GM12865 (cell line): ENCODE measurements at places on chromosomes 11 and 22.

DNA sequence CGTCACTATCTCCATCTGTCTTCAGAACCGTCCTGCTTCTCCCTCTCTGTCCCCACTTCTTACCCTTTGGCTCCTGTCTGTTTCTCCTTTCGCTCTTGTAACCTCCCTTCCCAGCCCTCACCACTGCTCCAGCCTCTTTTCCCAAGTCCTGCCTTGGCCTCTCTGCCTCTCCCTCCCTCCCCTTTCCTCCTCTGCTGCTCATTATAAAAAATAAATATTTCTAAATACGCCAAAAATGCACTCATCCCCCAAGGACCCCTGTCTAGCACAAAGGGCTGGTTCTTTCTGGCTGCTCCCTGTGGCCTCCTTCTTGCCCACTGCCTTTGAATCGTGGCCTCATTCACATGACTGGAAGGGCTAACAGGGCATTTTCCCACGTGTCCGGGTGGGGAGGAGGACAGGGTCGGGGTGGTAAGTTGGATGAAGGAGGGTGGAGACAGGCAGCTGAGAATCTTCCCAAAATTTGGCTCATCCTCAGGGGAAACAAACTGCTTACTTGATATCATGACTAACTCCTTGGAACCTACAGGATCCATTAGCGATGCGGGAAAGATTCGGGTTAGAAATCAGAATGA is 26.4 kb upstream of the OAF start:
- DNase-seq = no peak

GRCh38 chr22:43392385-43392989 is 19.3 kb upstream of the MPPED1 start:
- no peak for DNase-seq

- no peak for DNase-seq
Measured at GRCh38 chr22:37894939-37895670, 11.0 kb upstream of the MICALL1 start.

GRCh38 chr11:1478011-1478410 is 8.6 kb downstream of the MOB2 start:
- no peak for DNase-seq

DNA sequence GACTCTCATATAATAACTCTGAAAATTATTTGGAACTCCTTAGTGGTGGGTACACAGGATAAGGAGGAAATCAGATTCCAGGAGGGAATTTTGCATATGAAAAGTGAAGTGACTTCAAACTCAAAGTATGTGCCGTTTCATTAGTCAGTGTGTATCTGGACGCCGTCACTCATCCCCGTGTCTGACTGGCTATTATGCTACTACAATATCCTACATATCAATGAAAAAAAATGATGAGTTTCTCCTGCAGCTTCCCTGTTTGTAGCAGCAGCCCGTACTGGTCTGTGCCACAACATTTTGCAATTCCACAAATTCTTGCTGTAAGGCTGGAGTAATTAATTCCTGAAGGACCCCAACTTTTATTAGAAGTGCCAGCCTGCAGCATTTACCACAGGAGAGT is 16.5 kb downstream of the WT1 start:
- no peak for DNase-seq

DNA sequence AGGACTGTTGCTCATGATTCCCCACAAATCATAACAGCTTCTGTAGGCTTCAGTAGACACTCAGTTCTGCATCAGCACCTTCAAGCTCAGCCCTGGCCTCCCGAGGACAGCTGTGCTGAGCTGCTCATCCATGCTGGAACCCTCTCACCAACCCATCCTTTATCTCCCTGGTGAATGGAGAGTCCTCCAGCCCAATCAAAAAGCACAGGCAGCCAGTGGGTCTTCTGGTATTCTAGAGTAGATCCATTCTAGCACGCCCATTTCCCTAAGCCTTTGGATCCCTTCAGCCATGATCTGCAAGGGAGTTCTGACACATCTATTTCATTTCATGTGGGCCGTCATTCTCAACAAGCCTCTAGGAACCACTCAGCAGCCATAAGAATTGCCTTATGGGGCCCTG is 44.6 kb upstream of the SPATA19 start:
- no peak for DNase-seq

DNA sequence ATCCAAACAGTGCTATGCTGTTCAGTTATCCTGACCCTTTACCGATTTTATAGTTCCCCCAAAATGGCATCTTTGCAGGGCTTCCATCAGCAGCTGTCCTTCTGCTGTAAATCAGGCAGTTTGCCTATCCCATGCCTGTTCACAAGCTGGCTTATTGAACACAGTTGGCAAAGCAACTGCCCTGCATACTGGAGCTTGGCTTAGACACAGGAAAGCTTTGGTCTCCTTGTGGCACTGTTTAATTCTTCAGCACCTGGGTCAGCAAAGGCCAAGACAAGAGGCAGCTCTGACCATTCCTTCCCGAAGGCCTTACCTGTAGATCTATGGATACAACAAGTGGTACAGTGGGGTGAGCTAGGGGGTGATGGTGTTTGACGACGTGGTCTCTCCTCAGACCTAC is 32.2 kb downstream of the TSPAN18 start:
- DNase-seq = no peak

GRCh38 chr11:44968510-44968909 is 17.8 kb upstream of the TP53I11 start:
- DNase-seq = no peak

DNA sequence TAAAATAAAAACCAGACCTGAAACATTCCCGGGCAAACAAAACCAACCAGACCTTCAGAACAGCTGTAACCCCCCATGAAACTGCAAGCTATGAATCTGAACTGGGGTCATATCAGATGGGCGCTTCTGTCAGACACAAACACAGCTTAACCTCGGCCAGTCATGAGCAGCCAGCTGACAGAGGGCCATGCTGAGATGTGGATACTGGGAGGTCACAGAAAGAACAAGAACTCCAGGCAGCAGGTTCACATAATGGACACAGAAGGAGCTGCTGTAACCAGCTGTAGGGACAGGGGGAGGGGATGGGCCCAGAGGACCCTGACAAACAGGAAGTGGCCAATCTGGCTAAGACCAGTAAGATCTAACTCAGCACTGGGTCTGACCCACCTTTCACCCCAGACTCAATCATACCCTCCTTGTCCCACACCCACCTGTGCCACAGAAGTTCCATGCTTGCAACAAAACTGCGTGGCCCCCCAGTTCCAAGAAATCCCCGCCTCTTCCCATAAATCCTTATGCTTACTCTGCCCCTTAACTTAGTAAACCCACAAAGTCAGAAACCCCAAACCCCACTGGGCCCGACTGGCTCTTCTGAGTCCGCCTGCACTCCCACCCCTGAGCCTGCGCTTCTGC is 4.0 kb downstream of the APOL4 start:
- peak; percentile 68 for DNase-seq

- no peak for DNase-seq
Measured at GRCh38 chr11:6458352-6459098, 15.2 kb downstream of the TRIM3 start.
